ENCODE measurements at places on chromosomes 7 and 10.

DNA sequence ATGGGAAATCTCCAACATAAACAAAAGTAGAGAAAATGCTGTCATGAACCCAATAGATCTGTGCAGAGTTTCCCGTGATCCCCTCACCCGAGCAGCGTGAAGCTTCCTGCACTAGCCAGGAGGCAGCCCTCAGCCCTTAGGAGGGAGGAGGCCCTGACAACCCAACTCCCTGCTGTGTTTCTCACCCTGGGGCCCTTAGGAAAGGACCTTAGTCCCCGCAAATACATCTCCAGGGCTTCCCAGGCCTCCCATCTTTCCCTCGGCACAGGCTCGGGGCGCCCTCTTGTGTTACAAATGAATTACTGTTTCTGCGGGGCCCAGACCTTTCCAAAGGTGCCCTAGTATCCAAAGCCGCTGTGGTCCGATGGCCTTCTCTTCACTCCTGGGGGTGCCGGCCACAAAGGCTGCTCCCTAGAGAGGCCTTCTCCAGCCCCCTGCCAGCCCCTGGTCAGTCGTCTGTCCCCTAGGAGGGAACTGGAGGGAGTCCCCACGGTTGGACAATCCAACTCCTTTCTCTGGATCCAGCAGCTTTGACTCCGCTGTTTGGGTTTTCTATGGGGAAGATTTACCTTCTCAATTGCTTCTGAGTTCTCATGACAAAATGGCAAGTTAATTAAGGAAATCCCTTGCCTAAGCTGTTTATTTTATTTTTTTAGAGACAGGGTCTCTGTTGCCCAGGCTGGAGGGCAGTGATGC, 49.9 kb upstream of the SH2B2 start:
- no peak for DNase-seq

DNA sequence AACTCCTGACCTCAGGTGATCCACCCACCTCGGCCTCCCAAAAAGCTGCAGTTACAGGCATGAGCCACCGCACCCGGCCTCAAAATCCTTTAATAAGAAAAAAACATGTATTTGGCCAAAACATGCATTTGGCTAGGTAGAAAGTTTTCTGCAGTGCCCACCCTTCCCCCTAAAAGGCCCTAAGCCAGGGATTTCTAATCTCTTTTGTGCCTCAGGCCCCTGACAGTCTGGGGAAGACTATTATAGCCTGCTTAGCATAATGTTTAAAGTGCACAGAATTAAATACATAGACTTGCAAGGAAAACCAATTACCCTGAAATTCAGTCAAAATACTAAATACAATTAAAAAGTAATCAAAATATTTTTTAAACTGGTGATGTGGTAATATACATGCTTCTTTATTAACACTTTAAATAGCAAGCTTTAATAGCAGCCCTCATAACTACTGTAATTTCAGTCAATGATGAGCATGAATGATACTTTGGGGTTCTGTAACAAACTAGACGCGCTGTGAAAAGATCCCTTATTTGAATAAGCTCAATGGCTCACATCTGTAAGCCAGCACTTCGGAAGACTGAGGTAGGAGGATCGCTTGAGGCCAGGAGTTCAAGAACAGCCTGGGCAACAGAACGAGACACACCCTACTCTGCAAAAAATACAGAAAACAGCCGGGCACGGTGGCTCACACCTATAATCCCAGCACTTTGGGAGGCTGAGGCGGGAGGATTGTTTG, 29.9 kb downstream of the SPDYE6 start:
- no peak for DNase-seq

DNA sequence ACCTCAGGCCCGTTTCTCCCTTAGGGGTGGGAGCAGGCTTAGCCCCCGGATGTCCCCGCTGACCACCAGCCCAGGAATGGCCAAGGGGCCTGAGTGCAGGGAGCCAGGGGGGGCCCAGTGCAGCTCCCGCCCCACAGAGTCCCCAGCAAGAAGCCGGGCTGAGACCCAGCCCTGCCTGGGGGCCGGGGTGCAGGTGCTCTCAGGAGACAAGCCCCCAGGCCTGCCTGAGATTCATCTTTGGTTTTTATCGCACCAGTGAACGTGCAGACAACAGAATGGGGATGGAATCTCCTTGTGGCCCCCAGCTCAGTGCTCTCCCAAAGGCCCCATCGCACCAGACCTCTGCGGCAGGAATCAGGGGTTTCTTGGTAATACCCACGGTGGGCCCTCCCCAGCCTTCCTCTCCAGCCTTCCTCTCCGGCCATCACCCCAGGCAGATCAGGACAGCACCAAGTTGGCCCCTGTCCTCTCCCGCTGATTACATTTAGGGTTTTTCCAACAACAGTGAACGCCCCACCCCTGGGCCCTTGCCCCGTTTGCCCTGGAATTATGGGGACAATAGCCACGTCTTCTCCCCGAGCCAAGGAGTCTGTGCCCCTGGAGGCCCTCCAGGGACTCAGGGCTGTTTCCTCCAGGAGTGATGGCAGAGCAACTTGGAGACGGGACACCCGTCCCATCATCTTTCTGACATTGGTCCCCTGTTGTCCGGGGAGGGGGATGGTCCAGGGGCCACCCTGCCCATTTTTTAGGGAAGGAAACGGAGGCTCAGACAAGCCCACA, 22.4 kb downstream of the ADAP1 start:
- DNase-seq = no peak

GRCh38 chr10:79316671-79317431, 30.4 kb upstream of the PPIF start:
- DNase-seq = no peak

DNA sequence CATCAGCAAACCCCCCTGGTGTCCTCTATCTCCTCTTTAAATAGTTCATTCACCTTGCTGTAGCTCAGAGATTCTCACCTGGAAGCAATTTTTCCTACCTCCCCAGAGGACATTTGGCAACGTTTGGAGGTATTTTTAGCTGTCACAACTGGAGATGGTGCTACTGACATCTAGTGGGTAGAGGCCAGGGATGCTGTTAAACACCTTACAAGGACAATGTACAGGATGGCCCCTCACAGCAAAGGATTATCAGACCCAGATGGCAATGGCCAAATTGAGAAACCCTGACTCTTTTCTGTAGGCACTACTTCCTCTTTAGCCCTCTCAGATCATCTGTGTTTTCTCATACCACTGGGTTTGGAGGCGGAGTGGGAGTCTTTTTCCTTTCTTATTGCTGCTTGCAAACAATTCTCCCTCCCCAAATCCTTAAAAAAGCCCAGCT, 13.2 kb upstream of the TRA2A start:
- DNase-seq = peak; percentile 2

DNA sequence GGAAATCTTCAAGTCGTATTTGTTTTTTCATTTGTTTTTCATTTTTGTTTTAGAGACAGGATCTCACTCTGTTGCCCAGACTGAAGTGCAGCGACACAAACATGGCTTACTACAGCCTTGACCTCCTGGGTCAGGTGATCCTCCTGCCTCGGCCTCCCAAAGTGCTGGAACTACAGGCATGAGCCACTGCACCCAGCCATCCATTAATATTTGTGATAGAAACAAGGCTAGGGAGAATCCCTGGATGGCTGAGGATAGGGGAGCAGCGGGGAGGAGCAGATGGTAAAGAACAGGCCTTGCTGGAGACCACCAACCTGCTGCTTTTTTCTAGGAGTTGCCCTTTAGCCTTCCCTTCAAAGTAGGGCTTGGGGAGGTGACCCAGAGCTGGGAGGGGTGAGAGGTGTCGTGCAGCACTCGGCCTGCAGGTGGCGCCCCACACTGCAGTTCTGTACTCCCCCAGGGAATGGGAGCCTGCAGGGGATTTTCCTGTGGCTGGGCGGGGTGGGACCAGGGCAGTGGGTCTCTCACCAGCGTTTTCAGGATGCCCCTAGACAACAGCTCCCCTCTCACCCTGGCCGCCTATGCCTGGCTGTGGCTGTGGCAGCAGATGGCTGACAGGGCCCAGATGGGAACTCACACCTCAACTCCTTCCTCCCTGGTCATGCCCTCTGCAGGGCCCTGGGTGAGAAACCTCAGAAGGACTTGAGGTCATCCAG, 12.6 kb upstream of the CDH23 start:
- no peak for DNase-seq
